Suprapubic skin (tissue), 4 donors: ENCODE measurements at places on chromosomes 16 and 17.

DNA sequence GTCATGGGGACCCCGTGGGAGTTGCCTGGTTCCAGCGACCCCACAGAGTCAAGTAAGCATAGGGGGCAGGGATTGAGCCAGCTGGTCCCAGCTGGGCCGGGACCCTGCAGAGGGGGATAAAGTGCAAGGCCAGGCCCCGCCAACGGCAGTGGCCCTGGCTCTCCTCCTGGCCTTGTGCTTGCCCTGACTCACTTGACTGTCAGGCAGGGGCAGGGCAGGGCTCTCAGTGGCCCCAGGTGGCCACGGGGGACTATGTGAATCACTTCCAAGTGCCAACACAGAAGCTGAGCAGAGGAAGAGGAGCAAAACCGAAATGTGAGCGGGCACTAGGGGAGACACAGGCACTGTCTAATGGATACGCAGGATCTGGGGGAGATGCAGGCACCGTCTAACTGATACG is 21.6 kb upstream of the NCBP3 start:
- no peaks in the 10 kb centered on the region for H3K27me3 ChIP-seq
- DNase-seq = no peak
- no peak overlapping the region for H3K4me3 ChIP-seq
- H3K4me1 ChIP-seq = peaks cover 5% of the 10 kb centered on the region

DNA sequence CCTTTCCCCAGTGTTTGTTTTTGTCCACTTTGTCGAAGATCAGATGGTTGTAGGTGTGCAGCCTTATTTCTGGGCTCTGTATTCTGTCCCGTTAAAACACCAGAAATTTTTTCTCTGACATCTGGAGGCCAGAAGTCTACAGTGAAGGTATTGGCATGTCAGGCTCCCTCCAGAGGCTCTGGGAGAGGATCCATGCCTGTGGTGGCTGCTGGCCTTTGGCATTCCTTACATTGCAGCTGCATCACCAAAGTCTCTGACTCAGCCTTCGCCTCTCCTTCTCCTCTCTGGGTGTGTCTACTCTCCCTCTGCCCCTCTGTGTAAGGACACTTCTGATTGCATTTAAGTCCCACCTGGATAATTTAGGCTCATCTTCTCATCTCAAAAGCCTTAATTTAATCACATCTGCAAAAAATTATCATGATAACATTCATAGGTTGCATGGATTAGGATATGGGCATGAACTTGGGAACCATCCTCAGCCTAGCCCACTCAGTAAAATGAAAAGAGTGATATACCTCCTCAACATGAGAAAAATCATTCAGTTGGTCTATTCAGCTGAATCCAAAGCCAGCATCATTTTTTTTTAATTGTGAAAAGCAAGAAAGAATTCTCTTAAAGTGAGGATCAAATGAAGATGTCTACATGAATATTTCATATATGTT is 78.0 kb downstream of the MAP2K6 start:
- no peak for DNase-seq
- H3K27me3 ChIP-seq = no peaks in the 10 kb centered on the region
- H3K27ac ChIP-seq = no peak overlapping the region
- H3K4me3 ChIP-seq = no peak overlapping the region
- H3K4me1 ChIP-seq = peaks cover 4% of the 10 kb centered on the region
- no peaks in the 10 kb centered on the region for H3K36me3 ChIP-seq

DNA sequence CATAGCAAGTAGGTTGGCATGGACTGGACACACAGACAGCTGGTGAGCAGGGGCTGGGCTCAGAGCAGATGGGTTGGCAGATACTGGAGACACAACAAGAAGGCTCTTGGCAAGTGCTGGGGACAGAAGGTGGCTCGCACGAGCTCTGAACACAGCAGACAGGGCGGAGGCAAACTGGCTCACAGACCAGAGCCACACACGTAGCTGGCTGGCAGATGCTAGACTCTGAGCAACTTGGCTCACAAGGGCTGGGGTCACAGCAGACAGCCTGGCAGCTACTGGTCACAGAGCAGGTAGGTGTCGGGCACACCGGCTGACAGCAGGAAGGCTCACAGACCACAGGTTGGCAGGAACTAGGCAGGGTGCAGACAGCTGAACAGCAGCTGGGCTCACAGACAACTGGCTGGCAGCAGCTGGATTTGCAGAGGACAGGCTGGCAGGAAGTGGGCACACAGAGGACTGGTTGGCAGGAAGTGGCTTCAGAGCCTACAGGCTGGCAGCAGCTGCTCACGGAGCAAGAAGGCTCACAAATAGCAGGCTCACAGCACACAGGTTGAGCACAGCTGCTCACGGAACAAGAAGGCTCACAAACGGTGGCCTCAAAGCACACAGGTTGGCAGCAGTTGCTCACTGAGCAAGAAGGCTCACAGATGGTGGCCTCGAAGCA is 725 bp downstream of the KRTAP16-1 start:
- H3K4me3 ChIP-seq = no peak overlapping the region
- peak overlapping the region; percentile 14 for H3K27ac ChIP-seq
- no peaks in the 10 kb centered on the region for H3K36me3 ChIP-seq
- peaks cover 4% of the 10 kb centered on the region for H3K27me3 ChIP-seq
- peaks cover 15% of the 10 kb centered on the region for H3K4me1 ChIP-seq
- DNase-seq = peak; percentile 79

GRCh38 chr17:74566132-74566753 is 1.1 kb downstream of the CD300H start:
- H3K27ac ChIP-seq = no peak overlapping the region
- DNase-seq = no peak
- H3K4me1 ChIP-seq = peaks cover 11% of the 10 kb centered on the region

GRCh38 chr17:5592382-5592781 is 8.1 kb upstream of the NLRP1 start:
- no peak overlapping the region for H3K4me3 ChIP-seq
- H3K36me3 ChIP-seq = no peaks in the 10 kb centered on the region
- H3K4me1 ChIP-seq = no peaks in the 10 kb centered on the region

DNA sequence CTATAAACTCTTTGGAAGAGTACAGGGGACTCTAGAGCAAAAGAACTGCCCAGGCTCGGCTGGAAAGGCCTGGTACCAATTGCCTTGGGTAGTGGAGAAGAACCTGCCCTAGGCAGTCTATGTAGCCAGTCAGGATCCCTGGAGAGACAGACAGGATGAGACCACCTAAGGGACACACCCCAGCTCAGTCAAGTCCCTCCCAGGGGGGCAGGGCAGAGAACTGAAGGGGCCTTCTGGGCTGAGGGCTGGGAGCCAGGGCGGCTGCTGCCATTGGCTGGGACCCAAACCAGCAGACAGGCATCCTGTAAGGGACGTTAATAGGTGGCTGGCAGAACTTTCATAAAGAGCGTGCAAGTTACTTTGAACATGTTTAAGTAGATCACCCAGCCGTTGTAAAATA is 12.8 kb upstream of the SLC38A8 start:
- H3K27me3 ChIP-seq = no peaks in the 10 kb centered on the region
- no peaks in the 10 kb centered on the region for H3K4me1 ChIP-seq
- H3K36me3 ChIP-seq = peaks cover 93% of the 10 kb centered on the region
- peak; percentile 60 for DNase-seq

DNA sequence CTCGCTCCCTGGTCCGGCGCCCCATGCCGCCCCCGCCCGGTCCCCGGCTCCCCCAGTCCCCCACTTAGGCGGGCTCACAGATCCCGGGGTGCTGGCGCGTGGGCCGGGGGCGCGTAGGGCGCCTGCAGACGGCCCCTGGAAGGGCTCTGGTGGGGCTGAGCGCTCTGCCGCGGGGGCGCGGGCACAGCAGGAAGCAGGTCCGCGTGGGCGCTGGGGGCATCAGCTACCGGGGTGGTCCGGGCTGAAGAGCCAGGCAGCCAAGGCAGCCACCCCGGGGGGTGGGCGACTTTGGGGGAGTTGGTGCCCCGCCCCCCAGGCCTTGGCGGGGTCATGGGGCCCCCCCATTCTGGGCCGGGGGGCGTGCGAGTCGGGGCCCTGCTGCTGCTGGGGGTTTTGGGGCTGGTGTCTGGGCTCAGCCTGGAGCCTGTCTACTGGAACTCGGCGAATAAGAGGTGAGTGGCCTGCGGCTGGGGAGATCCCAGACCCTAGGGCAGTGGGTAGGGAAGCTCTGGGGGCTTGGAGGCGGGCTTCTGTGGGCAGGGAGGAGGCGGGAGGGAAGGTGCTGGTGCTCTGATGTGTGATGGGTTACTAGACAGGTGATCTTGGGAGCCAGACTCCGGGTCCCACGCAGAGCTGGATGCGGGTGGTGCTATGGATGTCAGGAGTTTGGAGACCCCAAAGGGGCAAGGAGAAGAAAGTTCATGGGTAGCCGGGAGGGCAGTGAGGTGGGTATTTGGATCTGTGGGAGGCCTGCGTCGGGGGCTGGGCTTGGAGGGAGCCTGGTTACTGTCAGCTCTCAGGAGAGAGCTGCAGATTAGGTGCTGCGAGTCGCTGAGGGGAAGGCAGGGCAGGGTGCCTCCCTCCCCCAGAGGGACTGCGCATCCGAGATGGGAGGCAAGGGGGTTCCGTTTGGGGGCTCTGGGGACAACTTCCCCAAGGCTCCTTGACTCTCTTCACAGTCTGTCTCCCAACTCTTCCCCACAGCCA is 560 bp downstream of the EFNB3 start:
- peak overlapping the region; percentile 58 for H3K4me3 ChIP-seq
- H3K4me1 ChIP-seq = peaks cover 20% of the 10 kb centered on the region
- no peak overlapping the region for H3K27ac ChIP-seq
- no peak for DNase-seq

DNA sequence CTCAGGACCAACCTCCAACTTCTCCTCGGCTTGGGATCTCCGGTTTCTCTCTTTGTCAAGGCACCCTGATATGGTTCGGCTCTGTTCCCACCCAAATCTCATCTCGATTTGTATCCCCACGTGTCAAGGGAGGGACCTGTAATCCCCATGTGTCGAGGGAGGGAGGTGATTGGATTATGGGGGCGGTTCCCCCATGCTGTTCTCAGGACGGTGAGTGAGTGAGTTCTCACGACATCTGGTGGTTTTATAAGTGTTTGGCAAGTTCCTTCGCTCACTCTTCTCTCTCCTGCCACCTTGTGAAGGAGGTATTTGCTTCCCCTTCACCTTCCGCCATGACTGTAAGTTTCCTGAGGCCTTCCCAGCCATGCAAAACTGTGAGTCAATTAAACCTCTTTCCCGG is 117.9 kb downstream of the SEC14L1 start:
- peaks cover 16% of the 10 kb centered on the region for H3K27me3 ChIP-seq
- no peaks in the 10 kb centered on the region for H3K36me3 ChIP-seq
- DNase-seq = no peak
- peaks cover 8% of the 10 kb centered on the region for H3K4me1 ChIP-seq

- H3K27ac ChIP-seq = no peak overlapping the region
- H3K27me3 ChIP-seq = no peaks in the 10 kb centered on the region
- no peaks in the 10 kb centered on the region for H3K4me1 ChIP-seq
- DNase-seq = no peak
- H3K36me3 ChIP-seq = no peaks in the 10 kb centered on the region
- H3K4me3 ChIP-seq = no peak overlapping the region
These were observed 61.4 kb downstream of the KATNIP start for GRCh38 chr16:27611340-27611739.

DNA sequence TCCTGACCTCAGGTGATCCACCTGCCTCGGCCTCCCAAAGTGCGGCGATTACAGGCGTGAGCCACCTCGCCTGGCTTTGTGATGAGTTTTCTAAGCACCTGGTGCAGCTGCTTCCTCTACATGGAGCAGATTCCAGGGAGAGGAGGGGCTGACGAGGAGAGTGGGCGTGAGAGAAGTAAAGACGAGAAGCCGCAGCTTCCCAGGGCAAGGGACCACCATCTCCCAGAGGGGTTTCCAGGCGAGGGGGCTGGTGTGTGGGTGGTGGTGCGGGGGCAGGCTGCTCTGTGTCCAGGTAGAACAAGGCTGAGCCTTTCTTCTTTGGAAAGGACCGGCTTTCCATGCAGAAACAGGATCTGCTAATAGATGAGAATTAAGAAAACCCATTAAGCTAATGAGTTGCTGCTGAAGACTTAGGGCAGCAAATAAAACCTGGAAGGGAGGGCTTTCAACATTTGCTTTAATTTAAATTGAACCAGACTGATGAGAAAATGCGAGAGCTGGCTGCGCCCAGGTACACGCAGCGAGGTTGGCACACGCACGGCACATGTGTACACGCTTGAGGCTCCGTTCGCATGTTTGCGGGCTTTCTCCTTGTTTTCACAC is 236.7 kb downstream of the RBFOX3 start:
- no peaks in the 10 kb centered on the region for H3K4me1 ChIP-seq
- H3K4me3 ChIP-seq = no peak overlapping the region
- DNase-seq = no peak
- peaks cover 97% of the 10 kb centered on the region for H3K27me3 ChIP-seq
- no peak overlapping the region for H3K27ac ChIP-seq

DNA sequence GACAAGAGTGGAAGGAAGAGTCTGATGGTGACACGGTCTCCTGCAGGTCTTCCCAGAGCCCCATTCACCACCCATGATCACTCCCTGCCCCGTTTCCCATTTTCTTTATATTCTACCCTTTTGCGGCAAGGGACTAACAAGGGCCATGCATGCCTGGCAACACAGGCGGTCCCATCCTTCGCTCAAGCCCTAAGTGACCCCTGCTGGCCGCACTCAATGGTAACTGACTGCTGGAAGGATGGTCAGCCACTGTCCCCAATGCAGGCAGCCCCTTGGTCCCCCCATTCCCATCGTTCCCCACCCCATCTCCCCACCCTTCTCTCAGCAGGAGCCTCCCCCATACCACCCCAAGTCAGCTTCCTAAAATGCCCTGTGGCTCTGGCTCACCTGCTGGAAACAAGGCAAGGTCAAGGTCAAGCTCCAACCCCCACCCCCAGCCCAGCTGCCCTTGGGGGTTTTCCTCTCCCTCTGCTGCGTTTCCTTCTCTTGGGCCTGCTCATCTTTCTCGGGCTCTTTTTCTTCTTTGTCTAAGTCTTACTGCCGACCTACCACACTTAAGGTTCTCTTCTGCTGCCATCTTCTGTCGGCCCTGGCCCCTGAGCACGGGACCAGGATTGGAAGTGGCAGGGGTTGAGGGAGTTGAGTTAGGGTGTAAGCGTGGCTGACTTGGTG is 116.0 kb downstream of the RPTOR start:
- DNase-seq = no peak
- H3K4me1 ChIP-seq = peaks cover 8% of the 10 kb centered on the region
- no peaks in the 10 kb centered on the region for H3K27me3 ChIP-seq
- no peaks in the 10 kb centered on the region for H3K36me3 ChIP-seq

DNA sequence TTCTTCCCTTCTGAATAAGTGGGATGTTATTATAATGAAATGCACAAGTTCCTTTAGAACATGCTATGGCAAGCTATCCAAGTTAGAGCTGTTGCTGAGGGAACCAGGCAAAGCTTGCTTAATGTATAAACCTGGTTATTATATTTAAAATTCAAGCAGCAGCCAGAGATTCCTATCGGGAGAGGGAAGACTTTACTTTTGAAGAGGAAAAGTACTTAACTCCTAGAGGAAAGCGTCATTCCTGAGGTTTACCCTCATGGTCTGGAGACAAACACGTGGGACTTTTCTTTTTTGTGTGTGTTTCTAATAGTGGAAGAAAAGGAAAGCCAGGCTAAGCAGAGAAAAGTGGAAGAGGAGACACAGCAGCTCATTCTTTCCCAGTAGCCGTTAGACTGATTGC is 39.9 kb upstream of the MYH10 start:
- no peaks in the 10 kb centered on the region for H3K36me3 ChIP-seq
- peaks cover 2% of the 10 kb centered on the region for H3K4me1 ChIP-seq
- no peak overlapping the region for H3K4me3 ChIP-seq
- H3K27ac ChIP-seq = no peak overlapping the region
- no peaks in the 10 kb centered on the region for H3K27me3 ChIP-seq
